ENCODE measurements at places on chromosomes 1 and 21. TPM values are rescaled to one million over a fixed set of nuclear protein-coding genes. Genes with fewer than 3 reads are reported as not detected.
A peak's percentile ranks its signal among the peaks of the same experiment; 100 is the strongest.

Gene SYT14
- total RNA-seq = 0.19 TPM

GRCh38 chr1:58815686-58816071 lies 31.8 kb upstream of the JUN start:
- peak; percentile 59 for DNase-seq

DNA sequence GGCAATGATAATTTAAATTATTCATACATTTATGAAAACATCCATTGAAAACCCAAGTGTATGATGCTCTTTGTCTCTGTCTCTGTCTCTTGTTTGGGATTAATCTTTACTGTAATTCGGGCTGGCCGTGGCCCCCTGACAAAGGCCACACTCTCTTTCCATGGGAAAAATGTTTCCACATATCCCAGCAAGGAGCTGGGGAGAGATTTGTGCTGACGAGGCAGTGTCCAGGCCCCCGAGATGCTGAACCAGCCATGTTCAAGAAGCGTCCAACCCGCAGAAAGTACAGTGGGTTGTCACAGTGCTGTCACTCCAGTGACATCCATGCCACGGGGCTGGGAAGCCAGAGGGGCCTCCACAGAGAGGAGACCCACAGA lies 147.0 kb downstream of the PRDM16 start:
- no peak for DNase-seq

Gene C1orf74
- total RNA-seq = 4.5 TPM

- no peak for DNase-seq
Measured at GRCh38 chr1:102800406-102800805, 307.9 kb downstream of the COL11A1 start.

GRCh38 chr1:97186381-97186780 lies 464.8 kb downstream of the PTBP2 start:
- no peak for DNase-seq
